Lower lobe of right lung (tissue), 2 donors: ENCODE measurements at places on chromosomes 5 and 9. TPM values are rescaled to one million over a fixed set of nuclear protein-coding genes. Genes with fewer than 3 reads are reported as not detected.

DNA sequence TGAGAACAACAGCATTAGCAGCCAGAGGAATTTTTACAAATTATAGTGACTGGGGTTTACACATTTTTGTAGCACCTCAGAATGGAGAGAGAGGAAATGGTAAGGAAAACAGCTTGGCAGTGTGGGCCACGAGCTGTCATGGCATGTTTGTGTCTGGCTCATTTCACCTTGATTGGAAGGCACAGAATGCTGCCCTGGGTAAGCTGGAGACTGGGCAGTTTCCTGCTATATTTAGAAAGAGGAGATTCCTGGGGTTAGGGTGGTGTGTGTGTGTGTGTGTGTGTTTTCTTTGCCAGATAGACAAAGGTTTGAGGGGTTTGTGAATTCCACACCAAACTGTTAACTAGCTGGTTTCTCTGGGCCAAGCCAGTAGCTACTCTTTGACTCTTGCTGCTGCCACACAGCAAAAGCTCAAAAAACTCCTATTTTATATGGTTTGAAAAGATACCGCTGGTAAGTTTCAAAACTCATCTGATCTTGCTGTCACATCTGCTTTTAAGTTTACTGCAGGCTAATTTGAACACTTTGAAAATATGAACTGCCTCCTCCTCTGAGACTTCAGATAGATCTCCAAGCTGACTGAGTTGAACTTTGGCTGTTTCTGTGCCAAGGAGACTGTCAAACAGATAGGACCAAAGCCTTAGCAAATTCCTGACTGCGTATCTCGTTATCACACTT, 9.1 kb downstream of the ARHGAP26 start:
- H3K4me3 ChIP-seq: no peak overlapping the region
- no peak overlapping the region for H3K27ac ChIP-seq
- H3K27me3 ChIP-seq: no peaks in the 10 kb centered on the region
- H3K36me3 ChIP-seq: no peaks in the 10 kb centered on the region

- H3K4me1 ChIP-seq: no peaks in the 10 kb centered on the region
- no peaks in the 10 kb centered on the region for H3K36me3 ChIP-seq
- no peak overlapping the region for H3K4me3 ChIP-seq
- no peaks in the 10 kb centered on the region for H3K27me3 ChIP-seq
- H3K27ac ChIP-seq: no peak overlapping the region
These were observed 58.5 kb downstream of the GGTA1 start for GRCh38 chr9:121441165-121441564.

GRCh38 chr5:72938206-72938605, 17.6 kb upstream of the FCHO2 start:
- peaks cover 25% of the 10 kb centered on the region for H3K4me1 ChIP-seq
- no peaks in the 10 kb centered on the region for H3K36me3 ChIP-seq
- DNase-seq: no peak
- H3K27me3 ChIP-seq: no peaks in the 10 kb centered on the region
- no peak overlapping the region for H3K27ac ChIP-seq

Gene PCDHB3
- 1.5 TPM for total RNA-seq
